NCI-H1105 treated with DMSO at 0.1 percent for 48 hours (cell line): ENCODE measurements at places on chromosomes 6 and 20.
A peak's percentile ranks its signal among the peaks of the same experiment; 100 is the strongest.

DNA sequence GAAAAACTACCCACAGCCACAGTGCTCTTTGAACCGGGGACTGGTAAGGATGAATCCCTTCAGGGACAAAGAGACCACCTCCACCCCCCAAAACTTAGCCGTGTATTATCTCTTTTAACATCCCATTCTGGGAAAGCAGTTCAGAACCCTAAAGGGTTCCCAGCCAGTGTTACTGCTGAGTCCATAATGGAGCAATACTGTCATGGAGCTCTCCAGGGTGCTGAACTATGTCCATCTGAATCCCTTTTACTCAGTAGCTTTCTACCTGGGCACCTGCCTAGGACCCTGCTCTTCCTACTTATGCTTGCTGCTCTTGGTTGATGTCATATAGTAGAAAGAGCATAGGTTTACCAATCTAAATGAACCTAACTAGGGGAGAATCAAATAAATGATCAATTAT is 22.3 kb upstream of the SAYSD1 start:
- no peak for DNase-seq

DNA sequence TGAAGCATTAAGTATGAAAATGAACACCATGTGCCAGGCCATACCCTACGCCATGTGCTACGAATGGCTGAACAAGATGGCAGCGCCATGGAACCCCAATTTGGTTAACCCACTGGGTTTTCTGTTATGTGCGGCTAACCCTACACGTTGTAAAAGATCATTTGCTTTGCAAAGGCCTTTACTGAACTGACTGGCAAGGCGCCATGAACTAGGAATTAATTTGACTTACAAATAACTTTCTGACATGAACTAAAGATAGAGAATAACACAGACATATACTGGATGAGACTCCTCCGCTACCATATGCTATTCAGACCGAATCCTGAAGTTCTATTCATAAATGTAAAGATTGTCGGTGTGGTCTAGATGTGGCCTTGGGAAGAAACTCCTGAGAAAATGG is 3.9 kb downstream of the CNKSR3 start:
- DNase-seq = no peak

GRCh38 chr6:90557006-90557405 is 29.9 kb downstream of the MAP3K7 start:
- DNase-seq = no peak

DNA sequence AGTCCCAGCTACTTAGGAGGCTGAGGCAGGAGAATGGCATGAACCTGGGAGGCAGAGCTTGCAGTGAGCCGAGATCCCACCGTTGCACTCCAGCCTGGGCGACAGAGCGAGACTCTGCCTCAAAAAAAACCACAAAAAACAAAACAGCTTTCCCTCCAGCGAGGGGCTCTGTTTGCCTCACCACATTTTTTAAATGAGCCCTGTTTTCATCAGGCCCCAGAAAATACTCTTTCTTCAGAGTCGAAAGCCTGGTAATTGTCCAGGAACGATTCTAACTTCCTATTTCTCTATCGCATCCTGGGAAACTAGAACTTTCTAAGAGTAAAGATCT is 12.2 kb downstream of the MTG2 start:
- DNase-seq = no peak

DNA sequence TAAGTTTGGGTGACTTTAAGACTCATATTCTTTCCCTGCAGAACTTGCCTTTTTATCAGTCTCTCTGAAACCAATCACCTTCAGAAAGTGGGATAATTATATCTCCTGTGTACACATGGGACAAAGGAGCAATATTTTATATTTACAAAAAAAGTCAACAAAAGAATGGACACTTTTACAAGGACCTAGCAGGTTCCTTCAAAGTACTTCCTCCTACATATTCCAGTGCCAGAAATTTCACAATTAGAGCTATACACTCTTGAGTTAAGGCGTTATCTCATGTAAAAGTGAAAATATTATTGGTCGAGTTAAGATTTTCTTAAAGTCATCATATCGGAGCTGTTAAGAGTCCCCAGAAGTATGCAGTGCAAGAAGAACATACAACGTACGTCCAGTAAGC is 98.9 kb upstream of the MAFB start:
- DNase-seq = no peak

DNA sequence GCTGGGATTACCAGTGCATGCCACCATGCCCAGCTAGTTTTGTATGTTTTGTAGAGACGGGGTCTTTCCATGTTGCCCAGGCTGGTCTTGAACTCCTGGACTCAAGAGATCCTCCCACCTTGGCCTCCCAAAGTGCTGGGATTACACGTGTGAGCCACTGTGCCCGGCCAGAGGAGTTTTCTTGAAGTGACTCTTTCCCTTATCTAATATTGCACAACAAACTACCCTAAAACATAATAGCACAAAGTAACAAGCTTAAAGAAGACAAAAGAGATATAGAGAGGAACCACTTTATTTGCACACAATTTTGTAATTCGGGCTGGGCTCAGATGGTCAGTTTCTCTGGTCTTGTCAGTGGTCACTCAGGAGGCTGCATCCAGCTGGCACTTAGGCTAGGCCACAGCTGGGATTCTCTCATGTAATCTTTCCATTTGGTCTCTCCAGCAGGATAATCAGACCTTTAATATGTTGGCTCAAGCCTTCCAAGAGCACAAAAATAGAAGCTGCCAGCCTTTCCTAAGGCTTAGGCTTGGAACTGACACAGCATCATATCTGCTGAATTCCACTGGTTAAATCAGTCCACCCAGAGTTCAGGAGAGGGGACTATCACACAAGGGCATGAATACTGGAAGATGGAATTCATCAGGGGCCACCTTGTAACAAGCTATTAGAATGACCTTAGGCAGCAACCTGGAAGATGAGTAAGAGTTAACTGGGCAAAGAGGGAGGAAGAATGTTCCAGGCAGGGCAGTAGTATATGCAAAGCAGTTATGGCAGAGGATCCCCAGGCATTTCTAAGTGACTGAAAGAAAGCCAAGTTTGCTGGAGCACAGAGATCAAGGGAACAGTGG is 56.7 kb upstream of the PNRC1 start:
- DNase-seq = no peak

DNA sequence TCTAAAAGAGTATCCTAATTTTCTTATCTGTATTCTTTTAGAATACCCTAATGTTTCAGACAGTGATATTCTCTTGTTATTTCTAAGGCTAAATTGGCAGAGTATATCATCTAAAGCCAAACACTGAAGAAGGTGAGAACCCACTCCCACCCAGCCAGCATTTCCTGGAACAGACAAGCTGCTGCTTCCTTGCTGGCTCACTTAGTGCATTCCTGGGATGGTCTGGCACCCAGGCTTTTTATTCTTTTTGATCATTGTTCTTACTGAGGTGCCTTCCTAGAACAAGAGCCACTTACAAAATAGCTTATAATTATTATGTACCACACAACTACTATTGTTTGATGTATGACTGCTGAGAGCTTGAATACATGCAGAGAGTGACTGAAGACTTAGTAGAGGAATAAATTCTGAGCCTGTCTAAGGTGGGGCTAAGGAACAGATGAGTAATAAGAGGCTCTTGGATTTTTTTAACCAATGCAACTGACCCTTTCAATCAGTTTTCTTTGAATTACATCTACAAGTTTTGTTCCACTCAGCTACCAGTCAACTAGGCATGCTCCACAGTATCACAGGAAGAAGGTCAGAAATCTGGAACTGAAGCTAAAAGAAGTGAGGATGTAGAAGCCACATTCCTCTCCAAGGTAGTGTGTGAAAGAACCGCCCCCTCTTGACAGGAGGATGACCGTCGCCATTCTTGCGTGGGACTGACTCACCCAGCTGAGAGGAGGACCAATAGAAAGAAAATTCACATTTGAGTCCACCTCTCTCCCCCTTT is 30.1 kb downstream of the PRPH2 start:
- DNase-seq = no peak

- DNase-seq = no peak
Measured at GRCh38 chr6:16803294-16804200, 42.3 kb upstream of the ATXN1 start.

GRCh38 chr6:20572288-20572687 is 38.0 kb downstream of the CDKAL1 start:
- peak; percentile 78 for DNase-seq

GRCh38 chr6:2508071-2508470 is 242.7 kb downstream of the MYLK4 start:
- DNase-seq = no peak

DNA sequence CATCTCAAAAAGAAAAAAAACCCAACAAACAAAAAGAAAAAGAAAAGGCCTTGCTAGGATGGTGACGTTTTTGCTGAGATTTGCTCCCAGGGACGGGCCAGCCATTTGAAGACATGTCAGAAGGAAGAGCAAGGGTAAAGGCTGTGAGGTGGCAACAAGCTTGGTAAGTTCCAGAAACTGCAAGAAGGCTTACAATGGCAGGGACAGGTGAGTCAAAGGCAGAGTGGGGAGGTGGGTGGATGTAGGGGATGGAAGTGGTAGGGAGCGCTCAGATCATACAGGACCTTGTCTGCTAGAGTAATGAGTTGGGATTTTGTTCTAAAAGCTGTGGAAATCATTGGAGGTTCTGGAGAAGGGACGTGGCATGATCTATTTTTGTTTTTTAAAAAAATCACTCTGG is 4.3 kb downstream of the KIF3B start:
- DNase-seq = no peak

DNA sequence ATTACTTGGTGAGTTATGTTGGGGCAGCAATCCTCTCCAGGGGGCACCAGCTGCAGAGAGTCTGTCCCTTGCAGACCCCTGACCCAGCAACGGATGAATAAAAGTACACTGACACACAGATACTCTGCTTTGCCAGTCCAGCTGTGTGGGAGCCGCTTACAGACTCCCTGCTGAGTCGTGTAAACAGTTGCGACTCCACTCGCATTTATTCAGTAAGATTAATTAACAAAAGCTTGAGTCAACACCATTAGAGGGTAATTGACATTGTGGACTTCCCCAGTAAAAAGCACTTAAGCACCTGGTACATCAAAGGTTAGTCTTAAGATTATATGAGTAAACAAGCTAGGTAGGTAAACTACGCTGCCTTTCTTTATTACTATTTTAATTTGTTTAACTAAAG is 92.0 kb upstream of the TMEM181 start:
- peak; percentile 99 for DNase-seq

GRCh38 chr20:38173237-38174156 is 8.4 kb upstream of the TGM2 start:
- no peak for DNase-seq

DNA sequence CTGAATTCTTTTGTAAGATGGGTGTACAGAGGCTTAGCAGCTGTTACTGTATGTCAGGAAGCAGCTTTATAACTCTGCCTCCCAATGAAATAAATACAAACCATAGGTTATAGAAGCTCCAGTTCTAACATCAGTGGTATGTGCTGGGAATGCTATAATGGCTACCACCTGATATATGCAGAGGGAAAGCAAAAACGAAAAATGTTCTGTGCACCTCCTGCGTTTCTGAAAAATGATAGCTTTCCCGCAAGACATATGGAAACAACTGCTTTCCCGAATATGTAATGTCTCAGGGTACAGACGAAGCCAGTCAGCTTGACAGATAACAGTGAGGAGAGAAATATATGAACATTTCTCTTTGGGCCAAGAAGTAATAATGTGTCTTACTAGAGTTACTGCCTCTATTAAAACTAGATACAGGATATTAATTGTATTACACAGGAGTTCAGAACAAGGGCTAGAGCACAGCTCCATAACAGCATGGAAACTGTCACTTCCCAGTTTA is 517.0 kb upstream of the NRSN1 start:
- no peak for DNase-seq

DNA sequence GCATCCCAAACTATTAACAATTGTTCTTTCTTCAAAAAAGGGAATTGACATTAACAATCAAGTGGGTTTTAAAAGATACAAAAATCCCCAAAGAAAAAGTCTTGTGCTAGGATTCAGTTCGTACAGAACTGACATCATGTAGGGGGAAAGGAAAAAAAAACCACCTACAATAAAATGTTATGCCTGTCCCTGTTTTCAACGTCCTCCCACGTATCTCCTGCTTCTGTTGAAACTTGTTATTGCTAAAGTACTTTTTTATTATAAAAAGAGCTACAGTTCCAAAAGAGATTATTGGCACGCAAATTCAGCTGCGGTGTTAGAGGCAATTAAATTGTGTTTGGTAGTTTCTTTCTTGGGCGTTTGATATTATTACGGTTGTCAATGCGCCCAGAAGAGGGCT is 102.8 kb upstream of the PHACTR1 start:
- no peak for DNase-seq

GRCh38 chr6:85273046-85273445 is 176.8 kb upstream of the NT5E start:
- no peak for DNase-seq

GRCh38 chr6:27837625-27838057 is 74.6 kb downstream of the OR2B2 start:
- no peak for DNase-seq

DNA sequence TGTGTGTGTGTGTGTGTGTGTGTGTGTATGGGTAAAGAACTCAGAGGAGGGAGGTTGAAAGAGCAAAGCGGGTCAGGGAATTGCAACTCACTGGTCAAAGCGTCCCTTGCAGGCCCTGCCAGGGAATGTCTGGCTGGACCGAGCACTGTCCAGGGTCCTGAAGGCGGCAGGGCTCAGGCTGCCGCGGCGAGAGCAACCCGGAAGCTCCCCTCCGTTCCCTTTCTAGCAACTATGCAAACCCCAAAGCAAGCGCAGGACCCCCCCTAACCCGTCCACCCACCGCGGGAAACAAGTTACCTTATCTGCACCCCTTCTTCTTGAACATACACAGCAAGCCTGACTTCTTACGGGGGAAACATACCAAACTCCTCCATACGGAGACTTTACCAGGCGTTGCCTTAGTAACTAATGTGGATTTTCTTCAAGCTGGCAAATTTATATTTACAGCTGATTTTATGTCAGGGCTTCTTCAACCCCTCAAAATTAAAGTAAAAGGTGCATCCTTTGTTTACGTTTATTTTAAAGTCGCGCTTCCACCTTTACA is 538 bp upstream of the GRM1 start:
- DNase-seq = no peak

GRCh38 chr6:118577972-118578371 is 29.9 kb downstream of the PLN start:
- no peak for DNase-seq

- no peak for DNase-seq
Measured at GRCh38 chr6:92364948-92365541, 1054.3 kb downstream of the EPHA7 start.

- DNase-seq = no peak
Measured at GRCh38 chr6:22929311-22929985, 360.1 kb downstream of the HDGFL1 start.

- no peak for DNase-seq
Measured at GRCh38 chr20:57409672-57410397, 18.6 kb downstream of the RBM38 start.

- DNase-seq = no peak
Measured at GRCh38 chr6:43378631-43379030, 9.2 kb upstream of the ZNF318 start.

DNA sequence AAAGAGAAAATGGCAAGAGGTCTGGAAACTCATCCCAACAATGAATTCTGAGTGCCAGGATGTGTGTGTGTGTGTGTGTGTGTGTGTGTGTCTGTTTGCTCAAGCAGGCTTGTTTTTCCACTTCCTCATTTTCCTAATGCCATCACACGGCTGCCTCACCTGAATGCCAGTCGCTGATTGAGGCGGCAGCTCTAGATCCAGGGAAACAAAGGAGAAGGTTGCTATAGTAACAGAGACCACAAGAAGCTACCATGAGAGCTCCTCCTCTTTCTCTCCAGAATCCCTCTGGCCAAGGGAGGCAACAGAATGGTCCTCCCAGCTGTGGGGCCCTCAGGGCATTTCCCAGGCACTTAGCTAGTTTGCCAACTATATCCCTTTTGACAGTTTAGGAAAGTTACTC is 241.1 kb upstream of the TSHZ2 start:
- no peak for DNase-seq
